ENCODE measurements at places on chromosomes 11 and 22.

DNA sequence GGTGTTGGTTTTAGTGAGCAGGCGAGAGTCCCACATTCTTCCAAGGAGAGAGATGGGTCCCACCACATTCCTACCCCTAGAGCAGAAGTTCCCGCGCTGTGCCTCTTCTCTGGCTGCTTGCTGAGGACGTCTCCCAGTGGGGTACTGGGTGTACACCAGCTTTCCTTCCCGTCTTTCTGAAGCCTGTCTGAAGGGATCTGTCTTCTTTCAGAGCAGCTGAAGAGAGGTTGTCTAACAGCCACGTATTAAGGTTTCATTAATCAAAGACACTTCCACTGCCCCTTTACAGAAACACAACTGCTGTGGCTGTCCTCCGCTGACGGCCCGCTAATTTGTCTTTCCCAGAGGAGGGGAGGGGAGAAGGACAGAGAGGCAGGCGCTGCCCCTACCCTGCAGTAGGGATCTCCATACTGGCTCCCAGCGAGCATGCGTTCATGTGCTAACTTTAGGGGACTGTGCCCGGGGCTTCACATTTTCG, 56.0 kb downstream of the ZBTB16 start:
- peaks cover 2% of the 10 kb centered on the region for H3K4me1 ChIP-seq
- peaks cover 4% of the 10 kb centered on the region for H3K27me3 ChIP-seq
- H3K36me3 ChIP-seq = no peaks in the 10 kb centered on the region
- no peak for DNase-seq
- no peak overlapping the region for H3K4me3 ChIP-seq

- H3K4me1 ChIP-seq = peaks cover 52% of the 10 kb centered on the region
- H3K36me3 ChIP-seq = peaks cover 39% of the 10 kb centered on the region
- no peaks in the 10 kb centered on the region for H3K27me3 ChIP-seq
- DNase-seq = peak; percentile 69
- H3K27ac ChIP-seq = peak within 1 kb of the TSS; percentile 47
These were observed at the start of gene CNIH2 for GRCh38 chr11:66277471-66278362. TSS of gene CNIH2 (plus strand) at chr11:66278175. CDS start at chr11:66278457, 282 bp downstream.

- peaks cover 6% of the 10 kb centered on the region for H3K27me3 ChIP-seq
- H3K4me3 ChIP-seq = no peak overlapping the region
- no peaks in the 10 kb centered on the region for H3K36me3 ChIP-seq
- DNase-seq = no peak
These were observed 6.4 kb upstream of the SYT12 start for GRCh38 chr11:67016550-67016949.

DNA sequence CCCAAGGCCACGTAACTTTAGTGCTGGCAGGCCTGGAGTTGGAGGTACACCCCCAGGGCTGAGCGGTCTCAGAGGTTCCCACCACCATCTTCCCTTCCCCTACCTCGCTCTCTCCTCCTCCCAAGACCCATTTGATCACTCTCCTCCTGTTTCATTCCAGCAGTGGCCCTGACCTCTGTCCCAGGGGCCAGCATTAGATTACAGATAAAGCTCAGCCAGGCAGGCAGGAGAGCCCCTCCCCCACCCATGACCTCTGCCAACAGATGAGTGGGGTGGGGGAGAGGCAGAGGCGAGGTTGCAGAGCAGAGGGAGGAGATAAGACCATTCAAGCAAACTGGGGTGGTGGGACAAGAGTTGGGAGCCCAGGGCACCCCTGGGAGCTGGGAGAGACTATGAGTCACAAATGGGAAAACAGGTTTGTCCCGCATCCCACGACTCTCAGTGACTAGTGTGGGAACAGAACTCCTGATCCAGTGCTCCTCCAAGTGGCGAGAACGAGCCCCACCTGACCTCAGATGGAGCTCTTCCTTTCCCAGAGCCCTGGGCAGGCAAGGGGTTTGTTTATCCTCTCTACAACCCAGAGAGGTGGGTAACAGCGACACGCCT, 367.9 kb downstream of the MN1 start:
- H3K27me3 ChIP-seq = no peaks in the 10 kb centered on the region
- DNase-seq = no peak
- peaks cover 4% of the 10 kb centered on the region for H3K4me1 ChIP-seq
- H3K4me3 ChIP-seq = no peak overlapping the region

- no peaks in the 10 kb centered on the region for H3K27me3 ChIP-seq
- no peak overlapping the region for H3K4me3 ChIP-seq
- H3K27ac ChIP-seq = no peak overlapping the region
- no peaks in the 10 kb centered on the region for H3K4me1 ChIP-seq
These were observed 42.6 kb upstream of the TIMP3 start for GRCh38 chr22:32758866-32759385.

- no peak overlapping the region for H3K4me3 ChIP-seq
- no peak for DNase-seq
- no peaks in the 10 kb centered on the region for H3K4me1 ChIP-seq
- no peak overlapping the region for H3K27ac ChIP-seq
- H3K36me3 ChIP-seq = peaks cover 51% of the 10 kb centered on the region
- H3K27me3 ChIP-seq = no peaks in the 10 kb centered on the region
These were observed 25.8 kb downstream of the SAMM50 start for GRCh38 chr22:43980996-43981395.

DNA sequence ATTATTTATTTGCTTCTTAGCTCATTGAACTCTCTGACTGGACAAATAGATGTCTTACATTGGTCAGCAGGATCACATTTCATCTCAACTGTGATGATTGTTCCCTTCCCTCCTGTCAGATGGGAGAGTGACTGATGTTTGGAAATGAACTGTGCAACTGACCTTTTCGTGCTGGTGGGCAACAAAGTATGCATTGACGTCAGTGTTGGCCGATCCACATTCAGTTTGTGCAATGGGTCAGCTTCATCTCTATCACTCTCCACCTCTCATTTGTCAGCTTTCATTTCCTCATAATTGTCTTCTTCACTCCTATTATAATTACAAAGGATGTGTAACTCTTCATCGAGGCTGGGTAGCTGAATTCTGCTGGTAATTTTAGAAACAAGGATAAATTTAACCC, 71.3 kb downstream of the PPP2R1B start:
- no peak overlapping the region for H3K27ac ChIP-seq
- no peak for DNase-seq
- H3K36me3 ChIP-seq = peaks cover 3% of the 10 kb centered on the region
- no peaks in the 10 kb centered on the region for H3K4me1 ChIP-seq

- H3K27ac ChIP-seq = no peak overlapping the region
- no peaks in the 10 kb centered on the region for H3K4me1 ChIP-seq
- no peaks in the 10 kb centered on the region for H3K27me3 ChIP-seq
- no peak for DNase-seq
- no peaks in the 10 kb centered on the region for H3K36me3 ChIP-seq
- no peak overlapping the region for H3K4me3 ChIP-seq
These were observed 273.0 kb downstream of the CASP12 start for GRCh38 chr11:104625246-104625645.

DNA sequence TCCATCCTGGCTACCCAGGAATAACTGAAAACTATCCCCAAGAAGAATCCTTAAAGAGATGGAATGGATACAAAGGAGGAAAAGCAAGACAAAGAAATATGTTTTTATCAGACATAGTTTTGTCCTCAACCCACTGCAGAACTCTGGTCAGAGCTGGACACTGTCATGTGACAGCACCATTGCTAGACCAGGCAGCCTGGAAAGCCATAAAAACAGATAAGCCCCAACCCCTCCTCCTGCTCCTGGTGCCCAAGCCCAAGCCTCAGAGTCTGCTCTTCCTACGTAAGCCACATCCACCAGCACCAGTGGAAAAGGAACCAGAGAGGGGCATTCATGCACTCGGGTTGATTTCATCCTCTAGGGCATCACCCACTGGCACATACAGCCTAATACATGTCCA, 116.9 kb downstream of the TRIM29 start:
- no peaks in the 10 kb centered on the region for H3K36me3 ChIP-seq
- DNase-seq = no peak

DNA sequence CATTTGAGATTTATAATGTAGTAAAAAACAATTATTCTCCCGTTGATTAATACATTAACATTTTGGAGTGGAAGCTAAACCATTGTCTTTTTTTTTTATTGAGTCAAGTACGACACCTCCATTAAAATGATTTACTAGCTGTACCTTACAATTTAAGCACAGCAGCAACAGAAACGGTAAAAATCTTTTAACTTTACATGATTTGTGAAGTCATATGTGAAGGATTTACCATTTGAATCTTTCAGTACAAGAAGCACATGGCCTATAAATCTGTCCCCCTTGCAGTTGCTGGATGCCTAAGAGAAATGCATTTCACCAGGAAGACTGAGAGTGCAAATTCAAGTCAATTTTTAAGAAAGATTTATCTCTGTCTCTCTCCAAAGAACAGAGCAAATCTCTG, 324.6 kb downstream of the CADM1 start:
- no peaks in the 10 kb centered on the region for H3K36me3 ChIP-seq
- no peaks in the 10 kb centered on the region for H3K4me1 ChIP-seq
- no peak overlapping the region for H3K4me3 ChIP-seq

GRCh38 chr11:32821517-32821916, 8.2 kb upstream of the PRRG4 start:
- no peaks in the 10 kb centered on the region for H3K4me1 ChIP-seq
- no peak overlapping the region for H3K4me3 ChIP-seq
- no peaks in the 10 kb centered on the region for H3K27me3 ChIP-seq
- no peak overlapping the region for H3K27ac ChIP-seq
- DNase-seq = no peak

DNA sequence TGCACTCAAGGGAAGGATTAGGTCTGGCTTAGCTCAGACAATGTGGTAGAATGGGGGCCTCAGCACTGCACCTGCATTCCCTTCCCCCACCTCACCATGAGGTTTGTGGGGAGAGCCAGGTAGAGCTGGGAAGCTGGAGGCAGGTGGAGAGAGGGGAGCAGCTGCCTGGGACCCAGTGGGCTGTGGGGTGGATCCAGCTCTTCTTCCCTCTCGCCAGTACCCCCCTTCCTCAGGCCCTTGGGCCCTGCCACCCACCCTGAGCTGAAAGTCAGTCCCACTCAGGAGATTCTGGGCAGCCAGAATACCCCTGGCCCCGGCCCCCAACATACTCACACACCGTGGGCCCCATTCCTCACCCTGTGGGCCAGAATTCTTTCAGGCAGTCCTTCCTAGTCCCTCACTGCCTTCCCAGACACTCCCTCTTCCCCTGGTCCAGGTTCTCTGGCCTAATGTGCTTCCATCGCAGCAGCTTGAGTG, 3.1 kb upstream of the POLD4 start:
- H3K27me3 ChIP-seq = no peaks in the 10 kb centered on the region
- H3K27ac ChIP-seq = peak overlapping the region; percentile 70
- peak; percentile 58 for DNase-seq

GRCh38 chr11:83502041-83502440, 215.9 kb upstream of the CCDC90B start:
- no peak overlapping the region for H3K4me3 ChIP-seq
- no peaks in the 10 kb centered on the region for H3K27me3 ChIP-seq
- no peak for DNase-seq
- no peaks in the 10 kb centered on the region for H3K4me1 ChIP-seq

GRCh38 chr11:33874433-33874832, 17.4 kb downstream of the LMO2 start:
- DNase-seq = no peak
- peaks cover 22% of the 10 kb centered on the region for H3K27me3 ChIP-seq
- H3K27ac ChIP-seq = no peak overlapping the region
- peaks cover 8% of the 10 kb centered on the region for H3K4me1 ChIP-seq
